ENCODE measurements at places on chromosomes 5 and 9.

DNA sequence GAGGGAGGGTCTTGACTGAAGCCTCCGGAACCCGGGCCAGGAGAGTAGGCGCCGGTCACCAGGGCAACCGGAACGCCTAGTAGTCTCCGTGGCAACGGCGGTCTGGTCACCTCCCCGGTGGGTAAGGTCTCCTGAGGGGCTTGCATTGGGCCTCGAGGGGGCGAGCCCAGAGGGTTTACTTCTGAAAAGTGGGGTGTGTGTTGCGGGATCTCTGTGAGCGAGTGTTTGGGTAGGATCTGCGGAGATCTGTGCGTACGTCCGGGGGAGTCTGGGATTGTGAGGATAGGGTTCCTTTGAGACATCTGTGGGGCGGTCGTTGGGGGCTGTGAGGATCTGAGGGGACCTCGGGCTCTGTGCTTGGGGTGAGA is at the start of gene FAM221B:
Gene FAM221B, minus strand, starts transcription at position 17 of the 368 bp plus-strand sequence. CDS start 2,571 bp downstream, outside the sequence.
- DNase-seq, result no peak

DNA sequence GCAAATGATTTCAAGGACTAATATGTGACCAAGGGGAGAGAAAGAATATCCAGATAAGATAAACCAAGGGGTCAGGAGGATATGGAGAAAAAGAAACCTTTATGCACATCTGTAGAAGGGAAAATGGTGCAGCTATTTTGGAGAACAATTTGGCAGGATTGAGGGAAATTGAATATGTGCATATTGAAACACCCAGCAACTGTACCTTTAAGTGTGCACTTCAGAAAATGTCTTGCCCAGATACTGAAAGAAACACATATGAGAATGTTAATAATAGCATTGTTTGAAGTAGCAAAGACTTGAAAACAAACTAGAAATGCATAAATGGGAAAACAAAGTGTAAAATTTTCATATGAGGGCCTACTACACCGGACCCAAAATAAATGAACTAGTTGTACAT is 599.6 kb downstream of the PSAT1 start:
- no peak for DNase-seq

- DNase-seq, result no peak
Observed at GRCh38 chr9:124291801-124292396, 34.1 kb downstream of the NEK6 start.

GRCh38 chr9:36946653-36947052 is 87.4 kb downstream of the PAX5 start:
- DNase-seq, result no peak

DNA sequence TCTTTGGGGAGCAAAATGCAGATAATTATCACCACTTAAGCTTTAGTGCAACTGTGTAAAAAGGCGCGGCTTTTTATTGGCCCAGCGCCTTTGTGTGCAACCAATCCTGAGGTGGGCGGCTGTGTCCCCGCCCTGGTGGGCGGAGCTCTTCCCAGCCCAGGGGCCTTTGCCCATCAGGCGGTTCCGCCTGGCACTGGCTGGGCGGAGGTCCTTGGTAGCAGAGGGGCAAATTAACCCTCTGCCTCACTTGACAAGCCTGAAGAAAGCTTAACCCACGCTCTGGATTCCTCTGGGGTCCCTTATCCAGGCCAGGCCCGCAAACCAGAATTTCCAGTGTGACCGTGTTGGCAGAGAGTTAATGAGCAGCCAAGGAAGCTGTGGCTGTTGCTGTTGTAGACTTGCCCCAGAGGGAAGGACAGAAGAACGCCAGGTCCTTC is 12.8 kb upstream of the NIPAL4 start:
- DNase-seq, result no peak

DNA sequence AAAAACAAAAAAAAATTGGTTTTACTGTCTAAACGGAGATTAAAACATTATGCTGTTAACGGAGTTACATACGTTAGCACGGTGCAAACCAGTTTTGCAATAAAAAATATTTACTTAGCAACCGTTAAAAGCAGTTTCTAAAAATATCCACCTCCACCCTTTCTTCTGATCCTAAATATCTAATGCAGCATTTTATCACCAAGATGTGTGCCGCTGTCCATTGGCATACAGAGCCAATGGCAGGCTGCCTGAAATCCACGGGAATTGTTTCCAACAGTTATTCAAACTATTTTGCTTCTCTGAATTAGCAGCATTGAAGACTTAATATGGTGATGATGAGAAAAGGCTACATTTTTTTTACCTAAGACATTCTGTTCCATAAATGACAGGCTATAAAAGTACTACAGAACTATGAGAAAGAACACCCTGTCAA is 61.6 kb downstream of the CSNK1A1 start:
- DNase-seq, result no peak

- DNase-seq, result no peak
Observed at GRCh38 chr5:170540271-170540670, 36.5 kb downstream of the KCNIP1 start.

DNA sequence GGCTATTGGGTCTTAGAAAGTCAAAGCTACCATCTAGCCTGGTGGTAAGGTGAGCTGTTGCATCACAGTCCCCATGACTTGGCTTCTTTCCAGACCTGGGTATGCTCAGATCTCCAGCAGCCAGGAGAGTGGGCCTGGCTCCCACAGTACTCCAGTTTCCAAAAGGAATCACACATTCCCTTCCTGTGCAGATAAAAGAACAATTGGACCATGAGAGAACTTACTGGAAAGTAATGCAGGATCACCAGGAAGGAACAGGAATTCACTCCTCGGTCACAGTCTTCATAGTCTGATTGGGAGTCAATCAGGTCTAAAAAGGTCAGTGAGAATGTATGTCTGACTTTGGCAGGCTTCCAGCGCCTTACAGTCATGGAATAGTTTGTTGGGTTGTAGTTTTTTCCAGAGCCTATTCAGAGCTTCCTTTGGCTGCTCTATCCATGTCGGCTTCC is 47.8 kb upstream of the CD180 start:
- DNase-seq, result no peak

GRCh38 chr9:109289186-109289585 is 31.7 kb downstream of the EPB41L4B start:
- DNase-seq, result no peak

- no peak for DNase-seq
Observed at GRCh38 chr9:78601957-78602565, 305.1 kb downstream of the PSAT1 start.

GRCh38 chr5:103031607-103032006 is 88.3 kb downstream of the GIN1 start:
- no peak for DNase-seq

DNA sequence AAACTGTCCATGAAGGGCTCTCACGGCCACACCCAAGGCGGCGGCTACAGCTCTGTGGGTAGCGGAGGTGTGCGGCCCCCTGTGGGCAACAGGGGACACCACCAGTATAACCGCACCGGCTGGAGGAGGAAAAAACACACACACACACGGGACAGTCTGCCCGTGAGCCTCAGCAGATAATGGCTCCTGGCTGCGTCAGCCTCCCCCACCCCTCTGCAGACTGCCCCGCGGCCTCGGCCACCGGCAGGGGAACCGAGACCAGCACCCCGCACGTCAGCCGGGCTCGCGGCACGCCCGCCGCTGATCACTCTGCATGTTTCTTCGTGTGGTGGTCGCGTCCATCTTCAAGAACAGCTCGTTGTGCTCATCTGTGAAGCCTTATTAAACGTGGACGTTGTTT is 41.5 kb downstream of the TENT4A start:
- no peak for DNase-seq

DNA sequence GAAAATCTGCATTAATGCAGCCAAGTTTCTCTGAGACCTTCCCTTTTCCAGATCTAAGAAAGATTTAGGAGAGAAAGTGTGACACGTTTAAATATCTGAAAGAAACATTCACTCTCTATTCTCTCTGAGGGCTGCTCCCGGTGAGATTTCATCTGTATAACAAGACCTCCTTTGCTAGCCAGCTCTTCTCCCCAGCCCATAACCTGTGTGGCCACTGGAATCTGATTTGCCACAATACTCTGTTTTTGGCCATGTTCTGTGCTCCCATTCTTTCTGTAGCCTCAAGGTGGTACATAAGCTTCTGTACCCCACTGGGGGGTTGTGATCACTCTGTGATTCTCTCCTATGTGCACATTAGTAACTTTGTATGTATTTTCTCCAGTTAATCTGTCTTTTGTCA is 291.0 kb upstream of the SEMA6A start:
- DNase-seq, result no peak

DNA sequence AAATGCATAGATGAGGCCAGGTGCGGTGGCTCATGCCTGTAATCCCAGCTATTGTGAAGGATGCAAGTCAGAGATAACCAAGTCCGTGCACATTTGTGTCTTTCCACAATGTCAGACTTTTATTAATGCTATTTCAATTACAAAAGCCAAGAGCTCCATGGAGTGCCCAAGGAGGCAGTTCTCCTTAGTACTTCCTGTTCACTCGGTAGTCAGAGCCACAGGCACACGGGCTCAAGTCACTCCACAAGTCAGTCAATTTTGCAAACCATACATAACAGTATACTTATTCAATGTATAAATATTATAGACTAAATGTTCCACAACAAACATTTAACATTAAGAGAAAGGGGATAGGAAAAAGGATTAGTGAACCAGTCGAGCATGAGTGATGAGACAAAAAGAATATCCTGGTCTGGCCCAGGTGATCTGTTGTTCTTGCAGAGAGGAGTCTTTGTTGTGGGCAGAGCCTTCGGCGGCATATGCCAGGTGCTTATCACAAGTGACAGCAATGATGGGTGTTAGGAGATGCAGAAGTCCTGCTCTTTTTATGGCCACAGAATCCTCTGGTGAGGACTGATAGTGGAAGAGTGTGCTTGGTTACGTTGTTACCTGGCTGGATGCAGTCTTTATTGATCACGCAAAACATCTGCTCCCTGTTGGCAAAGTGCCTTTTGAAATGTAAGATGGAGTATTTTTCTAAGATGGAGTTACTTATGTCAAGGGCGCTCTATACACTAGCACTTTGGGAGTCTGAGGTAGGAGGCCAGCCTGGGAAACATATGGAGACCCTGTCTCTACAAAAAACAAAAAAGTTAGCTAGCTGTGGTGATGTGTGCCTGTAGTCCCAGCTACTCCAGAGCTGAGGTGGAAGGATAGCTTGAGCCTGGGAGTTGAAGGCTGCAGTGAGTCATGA is 167.0 kb upstream of the FBXL17 start:
- no peak for DNase-seq
